ENCODE measurements at places on chromosomes 5 and 9.

DNA sequence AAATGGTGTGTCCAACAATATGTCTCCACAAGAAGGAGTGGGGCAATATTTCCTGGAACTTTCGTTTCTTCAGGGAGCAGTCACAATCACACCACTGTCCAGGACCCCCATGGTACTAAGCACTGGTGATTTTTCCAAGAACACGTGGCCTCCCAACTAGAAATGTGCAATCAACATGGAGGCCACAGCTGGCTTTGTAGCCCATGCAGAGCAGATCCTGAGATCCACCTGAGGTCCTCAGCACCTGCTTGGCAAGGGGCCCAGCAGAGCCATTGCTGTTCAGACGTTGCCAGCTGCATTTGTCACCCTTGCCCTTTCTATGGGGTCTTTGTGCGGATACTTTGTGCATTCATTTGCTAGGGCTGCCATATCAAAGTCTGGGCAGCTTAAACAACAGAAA, 334.5 kb upstream of the IRX4 start:
- DNase-seq: no peak

DNA sequence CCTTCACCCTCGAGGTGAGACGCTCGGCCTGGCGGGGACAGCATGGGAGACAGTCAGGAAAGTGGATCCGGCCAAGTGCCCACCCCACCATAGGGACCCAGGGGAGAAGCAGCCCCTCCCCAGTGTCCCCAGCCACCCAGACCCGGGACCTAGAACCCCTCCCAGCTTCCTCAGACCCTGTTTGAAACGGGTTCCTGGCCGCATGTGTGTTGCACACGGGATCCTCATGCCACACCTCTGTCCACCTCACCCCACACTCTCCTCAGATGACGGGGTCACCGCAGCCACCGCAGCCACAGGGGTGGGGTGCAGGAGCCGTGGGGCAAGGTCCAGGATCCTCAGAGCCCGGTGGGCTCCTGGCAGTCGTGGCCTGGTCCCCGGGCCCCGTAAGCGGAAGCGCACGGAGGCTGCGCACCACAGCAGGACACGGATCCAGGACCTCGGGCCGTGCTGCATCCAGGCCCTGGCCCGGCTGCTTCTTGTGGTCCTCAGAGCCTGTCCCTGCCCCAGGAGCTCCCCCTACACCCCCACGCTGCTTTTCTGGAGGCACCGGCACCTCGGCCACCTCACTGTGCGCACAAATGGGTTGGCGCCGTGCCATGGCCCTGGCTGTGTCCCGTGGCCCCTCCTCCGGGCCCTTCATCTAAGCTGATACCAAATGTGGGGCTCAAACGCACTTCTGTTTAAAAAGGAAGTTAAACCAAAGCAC, 15.3 kb downstream of the TERT start:
- DNase-seq: no peak

GRCh38 chr5:63959177-63959982, 2.9 kb downstream of the HTR1A start:
- no peak for DNase-seq

GRCh38 chr9:110592044-110592830, 12.7 kb upstream of the SVEP1 start:
- DNase-seq: no peak

DNA sequence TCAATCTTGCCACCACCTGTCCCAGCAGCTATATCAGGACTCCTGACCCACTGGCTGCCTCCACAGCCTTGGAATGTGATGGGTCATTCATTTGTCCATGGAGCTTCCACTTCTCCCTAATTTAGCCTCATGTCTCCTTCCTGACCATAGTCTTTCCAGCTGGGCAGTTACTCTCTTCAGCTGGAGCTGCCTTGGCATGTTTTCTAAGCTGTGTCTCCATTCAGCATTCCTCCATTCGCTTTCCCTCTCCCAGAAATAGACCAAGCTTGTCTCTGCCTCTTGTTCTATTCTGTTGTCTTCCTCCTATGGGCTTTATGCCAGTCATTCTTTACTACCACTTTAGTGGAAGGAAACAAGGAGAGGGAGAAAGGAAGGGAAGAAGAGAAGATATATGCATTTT, 5.3 kb upstream of the CTXN3 start:
- DNase-seq: no peak

GRCh38 chr5:124274949-124275348, 471.5 kb downstream of the ZNF608 start:
- DNase-seq: no peak

DNA sequence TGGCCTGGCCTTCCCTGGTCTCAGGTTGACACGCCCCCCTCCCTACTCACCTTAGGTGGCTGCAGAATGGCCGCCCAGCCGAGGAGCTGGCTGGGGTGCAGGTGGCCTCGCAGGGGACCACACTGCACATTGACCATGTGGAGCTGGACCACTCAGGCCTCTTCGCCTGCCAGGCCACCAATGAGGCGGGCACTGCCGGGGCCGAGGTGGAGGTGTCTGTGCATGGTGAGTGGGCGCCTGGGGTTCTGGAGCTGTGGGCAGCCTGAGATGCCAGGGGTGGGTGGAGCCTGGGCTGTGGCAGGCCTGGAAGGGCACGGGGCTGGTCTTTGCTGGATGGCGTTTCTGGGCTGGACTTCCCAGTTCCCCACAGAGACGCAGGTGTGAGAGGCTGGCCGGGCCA, 88.7 kb upstream of the ASS1 start:
- no peak for DNase-seq

DNA sequence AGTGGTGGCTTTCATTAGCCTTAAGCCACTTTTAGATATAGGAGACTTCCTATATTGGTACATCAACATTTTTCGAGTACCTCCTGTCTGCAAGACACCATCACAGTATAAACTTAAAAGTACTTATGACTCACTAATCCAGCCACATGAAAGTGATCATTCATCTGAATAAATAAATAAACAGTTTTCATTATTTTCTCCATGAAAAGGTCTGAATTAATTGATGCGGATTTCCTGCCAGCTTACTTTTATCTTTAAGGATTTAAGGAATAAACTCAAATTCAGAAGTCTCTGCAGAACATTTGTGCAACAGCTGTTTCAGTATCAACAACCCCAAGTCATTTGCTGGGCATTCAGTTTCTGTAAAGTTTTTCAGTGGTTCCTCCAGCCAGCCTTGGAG, 4.0 kb downstream of the SAP30L start:
- DNase-seq: no peak

DNA sequence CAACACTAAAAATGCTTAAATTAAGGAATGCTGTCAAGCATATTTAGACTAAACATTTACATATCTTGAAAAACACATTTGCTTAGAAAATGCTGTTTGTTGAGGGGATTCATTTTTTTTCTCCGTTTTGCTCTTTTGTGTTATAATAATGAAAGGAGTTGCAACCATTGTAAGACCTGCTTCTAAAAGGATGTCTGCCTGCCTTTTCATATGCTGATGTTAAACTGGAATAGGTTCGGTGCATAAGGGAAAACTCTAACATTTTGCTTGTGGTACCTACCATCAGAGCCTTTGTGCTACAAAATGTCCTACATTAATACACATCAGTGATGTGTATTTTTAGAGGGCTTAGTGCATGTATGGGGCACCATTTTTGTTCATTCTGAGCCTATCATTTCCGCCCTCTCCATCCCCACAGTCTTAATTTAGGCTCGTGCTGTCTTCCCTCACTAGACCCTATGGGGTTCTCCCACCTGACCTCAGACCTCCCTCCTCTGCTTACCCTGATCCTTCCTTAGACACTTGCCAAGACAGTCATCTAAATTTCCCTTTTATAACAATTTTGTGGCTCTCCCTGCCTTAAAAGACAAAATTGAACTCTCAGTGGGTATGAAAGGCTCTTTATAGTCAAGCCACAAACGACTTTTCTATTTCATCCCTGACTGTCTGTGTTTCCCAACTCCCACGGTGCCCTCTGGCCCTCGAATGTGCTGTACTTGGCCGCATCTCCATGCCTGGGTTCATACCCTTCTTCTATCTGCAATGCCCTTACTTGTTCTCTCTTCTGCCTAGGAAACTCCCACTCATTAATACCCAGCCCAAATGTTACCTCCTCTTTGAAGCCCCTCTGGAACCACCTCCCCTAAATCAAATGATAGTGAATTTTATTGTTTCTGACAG, 61.2 kb downstream of the CMYA5 start:
- no peak for DNase-seq

GRCh38 chr5:134227259-134227658, 1.4 kb upstream of the PPP2CA start:
- no peak for DNase-seq

DNA sequence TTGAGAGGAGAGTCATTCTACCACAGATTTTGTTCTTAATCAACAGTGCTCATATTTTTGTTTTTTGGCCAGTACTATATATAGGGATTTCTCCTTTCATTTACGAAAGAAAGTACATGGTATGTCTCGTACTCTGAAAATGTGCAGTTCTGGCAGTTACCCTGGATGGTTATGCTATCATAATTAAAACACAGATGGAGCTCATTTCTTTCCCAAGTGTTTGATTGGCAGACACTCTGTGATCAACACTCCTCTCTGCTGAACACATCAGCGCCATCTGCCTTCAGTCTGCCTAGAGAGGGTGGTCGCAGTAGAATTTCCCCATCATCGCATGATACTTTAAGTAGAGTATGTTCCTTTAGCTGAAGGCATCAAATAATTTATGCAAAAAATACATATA, 64.5 kb downstream of the PAM start:
- DNase-seq: no peak

DNA sequence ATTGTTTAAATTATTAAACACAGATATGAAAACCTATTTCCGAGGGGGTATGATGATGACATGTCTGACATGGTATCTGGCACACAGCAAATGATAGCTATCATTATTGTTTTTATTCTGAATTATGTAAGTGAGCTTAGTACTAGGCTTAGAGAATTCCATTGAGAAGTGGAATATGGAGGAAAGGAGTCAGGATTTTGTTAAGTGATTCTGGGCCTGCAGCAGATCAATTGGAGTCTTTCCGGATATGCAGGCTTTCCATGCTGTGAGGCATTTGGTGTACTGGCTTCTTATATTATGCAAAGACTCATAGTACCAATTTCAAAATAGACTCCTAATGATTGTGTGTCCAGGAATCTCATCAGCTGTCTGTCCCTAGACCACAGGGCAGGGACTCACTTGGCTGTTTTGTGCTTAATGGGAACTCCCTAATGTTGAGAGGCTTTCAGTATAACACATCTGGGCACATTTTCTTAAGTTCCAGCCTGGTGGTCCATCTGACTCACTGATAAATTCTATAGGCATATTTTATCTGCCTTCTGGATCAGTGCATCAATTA, 180.0 kb upstream of the KLF9 start:
- DNase-seq: no peak

DNA sequence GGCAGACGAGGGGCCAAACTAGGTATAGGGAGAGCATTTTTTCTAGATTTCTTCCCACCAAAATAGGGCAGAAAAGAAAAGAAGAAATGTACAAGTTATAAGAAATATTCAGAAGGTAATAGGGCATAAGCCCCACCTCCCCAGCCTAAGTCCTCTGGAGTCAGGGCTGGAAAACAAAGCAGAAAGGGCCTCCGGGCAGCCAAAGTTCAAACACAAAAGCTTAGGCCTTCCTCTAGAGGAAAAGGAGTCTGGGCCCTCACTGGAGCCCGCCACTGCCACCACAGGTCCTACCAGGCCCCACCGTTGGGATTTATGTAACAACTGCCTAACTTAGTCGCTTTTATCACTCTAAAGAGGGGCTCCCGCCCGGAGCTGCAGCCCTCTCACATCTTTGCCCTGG, 27.6 kb downstream of the TBC1D2 start:
- no peak for DNase-seq

GRCh38 chr5:3780907-3781306, 185.3 kb downstream of the IRX1 start:
- DNase-seq: no peak

Measured in activated T-helper 1 cell treated with anti-CD3 and anti-CD28 coated beads, Interleukin-2, amount 50 U/mL, for 16 hours (primary cell).